ENCODE measurements at places on chromosomes 16 and 17. TPM values are rescaled to one million over a fixed set of nuclear protein-coding genes. Genes with fewer than 3 reads are reported as not detected.

Gene TPSAB1
- total RNA-seq, result not detected

Gene NME1
- total RNA-seq, result 447 TPM

Gene ZNF286A
- total RNA-seq, result 42.9 TPM

Gene PYY
- not detected for total RNA-seq

GRCh38 chr17:57366558-57367351 lies 110.4 kb downstream of the MSI2 start:
- DNase-seq, result peak; percentile 31

GRCh38 chr16:4637501-4638166 lies 13.0 kb downstream of the MGRN1 start:
- no peak for DNase-seq

DNA sequence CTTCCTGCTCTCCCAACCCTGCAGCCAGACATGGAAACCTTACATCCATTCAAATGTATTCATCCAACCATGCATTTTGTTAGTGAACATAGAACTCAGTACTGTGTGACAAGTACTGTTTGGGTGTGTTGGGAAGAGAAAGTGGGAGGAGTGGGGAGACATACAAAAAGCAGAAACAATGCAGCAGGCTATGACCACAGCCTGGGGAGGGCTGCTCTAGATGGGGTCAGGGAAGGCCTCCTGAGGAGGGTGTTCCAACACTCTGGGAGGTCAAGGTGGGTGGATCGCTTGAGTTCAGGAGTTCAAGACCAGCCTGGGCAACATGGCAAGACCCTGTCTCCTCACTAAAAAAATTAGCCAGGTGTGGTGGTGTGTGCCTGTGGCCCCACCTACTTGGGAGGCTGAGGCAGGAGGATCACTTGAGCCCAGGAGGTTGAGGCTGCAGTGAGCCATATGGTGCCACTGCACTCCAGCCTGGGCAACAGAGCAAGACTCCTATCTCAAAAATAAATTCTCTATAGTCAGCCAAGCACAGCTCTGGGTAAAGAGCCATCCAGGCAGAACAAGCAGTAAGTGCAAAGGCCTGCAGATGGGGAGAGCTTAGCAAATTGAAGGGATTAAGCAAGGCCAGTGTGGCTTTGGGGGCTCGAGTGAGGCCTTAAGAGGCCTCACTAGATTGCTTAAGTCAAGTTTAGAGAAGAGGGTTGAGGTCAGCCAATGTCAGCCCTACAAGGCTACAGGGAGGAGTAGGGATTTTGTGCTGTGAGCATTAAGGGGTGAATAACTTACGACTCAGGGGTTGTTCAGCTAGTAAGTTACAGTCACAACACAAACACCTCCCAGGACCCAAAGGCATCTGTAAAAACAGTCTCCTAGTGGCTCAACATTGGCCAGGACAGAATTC lies 5.5 kb downstream of the SLC13A2 start:
- DNase-seq, result no peak

DNA sequence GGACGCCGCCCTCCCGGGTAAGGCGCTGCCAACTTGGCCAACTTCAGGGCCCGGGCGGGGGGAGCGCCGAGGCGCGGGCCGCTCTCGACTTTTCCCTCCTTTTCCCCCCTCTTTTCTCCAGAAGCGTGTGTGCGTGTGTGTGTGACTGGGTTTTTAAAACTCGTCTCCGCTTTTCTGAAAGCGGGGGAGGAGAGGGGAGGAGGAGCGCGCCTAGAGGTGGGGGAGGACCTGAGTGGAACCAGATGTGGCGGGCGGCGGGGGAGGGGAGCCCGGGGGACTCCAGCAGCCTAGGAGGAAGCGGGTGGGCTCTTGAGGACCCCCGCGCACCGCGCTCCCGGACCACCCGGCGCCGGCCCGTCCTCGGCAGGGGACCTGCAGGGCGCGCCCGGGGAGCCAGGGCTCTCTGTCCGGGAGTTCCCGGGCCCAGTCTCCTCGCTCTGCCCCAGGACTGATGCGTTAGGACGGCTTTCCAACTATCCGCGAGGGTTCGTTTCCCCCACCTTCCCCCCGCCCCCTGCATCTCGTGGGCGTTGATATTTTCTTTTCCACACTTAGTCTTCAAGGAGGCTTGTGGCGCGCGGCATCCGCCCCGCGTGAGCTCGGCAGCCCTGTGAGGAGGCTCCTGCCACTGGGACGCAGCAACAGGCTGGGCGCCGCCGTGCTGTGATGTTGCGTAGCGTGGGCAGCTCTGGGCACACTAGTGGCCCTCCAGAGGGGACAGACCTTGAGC lies 599 bp downstream of the MRC2 start:
- no peak for DNase-seq

- no peak for DNase-seq
These were observed 36.6 kb downstream of the BAHCC1 start for GRCh38 chr17:81431545-81432482.

DNA sequence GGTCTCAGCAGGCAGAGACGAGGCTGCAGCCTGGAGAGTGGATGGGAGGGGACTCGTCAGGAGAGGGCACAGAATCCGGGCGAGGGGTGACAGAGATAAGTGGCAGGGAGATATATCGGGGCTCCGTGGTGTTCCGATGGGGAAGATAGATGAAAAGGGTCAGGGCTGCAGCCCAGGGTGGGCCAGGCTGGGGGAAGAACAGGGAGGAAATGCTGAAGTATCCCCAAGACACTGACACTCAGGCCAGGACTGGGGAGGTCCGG lies 2.1 kb downstream of the LGALS3BP start:
- DNase-seq, result no peak

DNA sequence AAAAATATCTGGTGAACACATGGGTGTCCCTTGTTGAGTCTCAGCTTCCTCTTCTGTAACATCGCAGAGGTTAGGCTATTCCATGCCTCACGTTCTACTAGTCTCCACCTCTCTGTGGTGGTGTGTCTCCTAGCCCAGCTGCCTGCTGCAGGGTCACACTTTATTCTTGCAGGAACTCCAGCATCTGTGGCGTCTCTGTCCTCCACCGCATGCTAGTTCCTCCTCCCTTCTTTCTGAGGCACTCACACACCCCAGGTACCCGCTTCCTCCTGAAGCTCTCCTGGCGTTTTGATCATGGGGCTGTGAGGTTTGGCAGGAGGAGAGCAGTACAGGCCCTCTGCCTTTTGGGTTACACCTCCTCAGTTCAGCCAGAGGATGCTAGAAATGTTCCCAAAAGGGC lies 9.9 kb upstream of the TEX2 start:
- no peak for DNase-seq

Gene CD19
- total RNA-seq, result not detected

Gene FBXL16
- 2.0 TPM for total RNA-seq

Gene PLEKHG4
- 7.1 TPM for total RNA-seq

Gene KRTAP4-9
- not detected for total RNA-seq

Gene CCL3
- total RNA-seq, result not detected
